ENCODE measurements at places on chromosomes 1 and 21.
A peak's percentile ranks its signal among the peaks of the same experiment; 100 is the strongest.

GRCh38 chr1:10431070-10431730 lies 967 bp downstream of the CENPS start:
- DNase-seq: no peak

GRCh38 chr1:33273961-33274371 lies 17.7 kb downstream of the ZNF362 start:
- DNase-seq: no peak

DNA sequence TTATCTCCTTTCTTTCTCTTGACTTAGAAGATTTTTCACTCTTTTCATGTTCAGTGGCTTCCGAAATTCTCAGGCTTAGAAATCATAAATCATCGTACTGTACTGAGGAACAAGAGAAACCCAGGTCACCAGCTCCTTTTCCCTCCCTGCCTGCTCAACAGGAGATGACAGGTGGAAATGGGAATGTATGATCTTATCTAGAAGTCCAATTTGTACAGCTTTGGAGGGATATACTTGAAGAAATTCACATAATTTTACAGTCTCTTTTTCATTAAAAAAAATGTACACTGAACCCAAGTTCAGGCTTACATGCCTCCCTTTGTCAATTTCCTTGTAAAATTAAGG lies 11.7 kb downstream of the EVA1C start:
- no peak for DNase-seq

DNA sequence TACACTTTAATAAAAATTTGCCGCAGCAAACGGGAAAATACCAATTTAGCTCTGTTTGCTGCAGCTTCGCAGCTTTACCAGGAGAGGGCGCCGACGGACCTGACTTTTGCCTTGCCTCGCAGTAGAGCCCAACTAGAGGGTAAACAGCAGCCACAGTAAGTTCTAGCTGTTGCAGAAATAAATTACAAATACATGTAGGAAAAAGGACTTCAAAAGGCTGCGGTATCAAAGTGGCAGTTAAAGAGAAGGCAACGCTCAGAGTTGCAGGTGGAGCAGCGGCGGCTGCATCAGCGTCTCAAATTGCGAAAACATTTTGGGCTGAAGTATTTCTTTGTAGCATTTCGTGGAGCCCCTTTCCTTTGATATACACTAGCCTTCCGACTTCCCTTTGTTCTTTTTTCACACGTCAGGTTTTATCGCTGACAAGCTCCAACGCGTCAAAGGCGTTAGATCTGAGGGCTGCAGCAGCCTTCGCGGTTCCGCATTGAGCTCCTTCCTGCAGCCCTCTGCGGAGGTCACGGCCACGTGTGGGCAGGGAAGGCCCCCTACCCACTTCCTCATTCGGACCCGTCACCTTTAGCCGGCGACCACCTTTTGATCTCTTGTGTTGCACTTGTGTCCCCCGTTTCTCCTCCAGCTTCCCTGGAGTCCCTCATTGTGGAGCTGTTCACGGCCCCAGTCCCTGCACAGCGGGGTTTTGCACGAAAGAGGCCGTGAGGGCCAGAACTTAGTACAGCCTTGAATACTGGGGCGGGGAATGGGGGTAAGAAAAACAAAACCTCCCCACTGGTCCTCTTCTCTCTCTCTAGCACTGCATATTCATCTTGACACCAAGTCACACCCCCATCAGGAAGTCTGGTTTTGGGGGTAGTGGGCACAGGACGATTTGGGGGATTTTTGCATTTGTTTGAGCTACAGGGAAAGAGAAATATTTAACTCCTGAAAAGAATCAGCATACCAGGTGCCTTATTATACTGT lies 72.8 kb downstream of the S1PR1 start:
- peak; percentile 56 for DNase-seq

- DNase-seq: no peak
Measured at GRCh38 chr1:115479055-115479482, 141.0 kb upstream of the NGF start.

DNA sequence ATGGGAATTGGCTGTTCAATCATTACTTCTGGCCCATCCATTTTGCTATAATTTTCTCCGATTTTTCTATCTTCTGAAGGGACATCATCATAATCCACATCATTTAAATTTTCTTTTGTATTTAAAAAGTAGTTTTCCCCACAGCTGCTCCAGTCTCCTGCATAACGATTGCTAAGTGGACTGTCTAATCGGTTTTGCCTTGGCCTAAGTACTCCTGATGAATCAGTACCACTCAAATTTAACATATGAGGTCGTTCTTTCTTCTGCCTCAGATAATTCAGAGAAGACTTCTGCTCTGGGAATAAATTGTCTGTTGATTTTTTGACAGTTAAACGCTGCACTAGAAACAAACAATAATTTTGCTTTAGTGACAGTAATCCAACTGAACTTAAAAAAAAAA lies 41.9 kb downstream of the SYDE2 start:
- DNase-seq: no peak

All from activated effector memory CD4-positive, alpha-beta T cell treated with Interleukin-2 at 50 U/mL for 16 hours (primary cell).